ENCODE measurements at places on chromosomes 5 and 9. TPM values are rescaled to one million over a fixed set of nuclear protein-coding genes. Genes with fewer than 3 reads are reported as not detected.
A peak's percentile ranks its signal among the peaks of the same experiment; 100 is the strongest.

DNA sequence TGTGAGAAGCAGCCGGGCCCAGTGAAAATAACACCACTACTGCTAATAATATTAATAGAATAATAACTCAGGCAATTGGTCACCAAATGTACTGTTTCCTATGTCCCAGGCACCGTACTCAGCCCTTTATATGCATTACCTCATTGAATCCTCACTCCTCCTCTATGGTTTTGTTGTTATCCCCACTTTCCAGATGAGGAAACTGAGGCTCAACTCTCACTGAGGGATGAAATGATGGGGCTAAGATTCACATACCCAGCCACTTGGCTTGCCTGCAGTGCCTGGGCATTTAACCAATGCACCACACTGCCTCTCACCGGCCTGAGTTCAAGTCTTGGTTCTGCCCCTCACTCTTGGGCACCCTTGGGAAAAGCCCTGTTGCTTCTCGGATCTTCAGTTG, 34.1 kb downstream of the WHRN start:
- DNase-seq: no peak

GRCh38 chr9:134922066-134922931, 4.6 kb upstream of the FCN1 start:
- DNase-seq: no peak

- no peak for DNase-seq
These were observed 53.8 kb downstream of the PDZD2 start for GRCh38 chr5:31692561-31693221.

DNA sequence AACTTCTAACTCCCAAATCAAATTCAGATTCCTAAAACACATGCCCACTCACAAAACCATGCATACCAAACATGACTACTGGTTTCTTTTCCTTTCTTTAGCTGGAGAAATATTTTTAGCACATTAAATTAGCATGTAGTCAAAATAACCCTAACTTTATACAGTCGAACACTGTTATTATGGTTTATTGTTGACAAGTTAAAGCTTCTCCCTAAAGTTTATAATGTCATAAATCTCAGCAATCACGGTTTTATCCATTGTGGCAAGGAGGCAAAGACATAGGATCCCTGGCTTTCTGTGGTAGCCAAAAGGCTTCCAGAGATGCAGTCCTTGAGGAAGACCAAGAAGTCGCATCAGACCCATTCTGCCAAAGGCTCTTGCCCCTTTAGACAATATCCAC, 27.5 kb downstream of the ARL15 start:
- DNase-seq: no peak

DNA sequence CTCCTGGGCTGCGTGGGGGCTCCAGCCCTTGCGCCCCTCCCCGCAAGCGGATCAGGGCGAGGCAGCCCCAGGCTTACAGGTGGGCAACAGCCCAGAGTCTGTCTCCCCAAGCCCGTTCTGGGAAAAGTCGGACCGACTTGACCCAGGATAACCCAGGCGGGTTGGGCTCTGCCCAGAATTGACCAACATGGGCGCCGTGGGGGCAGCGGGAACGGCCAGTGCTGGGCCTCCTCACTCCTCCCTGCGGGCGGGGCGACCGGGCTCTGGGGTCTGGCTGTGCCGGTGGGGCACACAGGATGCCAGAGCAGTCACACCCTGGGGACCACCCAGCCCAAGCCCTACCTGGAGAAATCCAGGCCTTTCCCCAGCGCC, 15.3 kb upstream of the SYNPO start:
- no peak for DNase-seq

GRCh38 chr5:88251048-88251711, 17.5 kb downstream of the TMEM161B start:
- no peak for DNase-seq

GRCh38 chr9:118426772-118427171, 722.6 kb downstream of the TLR4 start:
- no peak for DNase-seq

DNA sequence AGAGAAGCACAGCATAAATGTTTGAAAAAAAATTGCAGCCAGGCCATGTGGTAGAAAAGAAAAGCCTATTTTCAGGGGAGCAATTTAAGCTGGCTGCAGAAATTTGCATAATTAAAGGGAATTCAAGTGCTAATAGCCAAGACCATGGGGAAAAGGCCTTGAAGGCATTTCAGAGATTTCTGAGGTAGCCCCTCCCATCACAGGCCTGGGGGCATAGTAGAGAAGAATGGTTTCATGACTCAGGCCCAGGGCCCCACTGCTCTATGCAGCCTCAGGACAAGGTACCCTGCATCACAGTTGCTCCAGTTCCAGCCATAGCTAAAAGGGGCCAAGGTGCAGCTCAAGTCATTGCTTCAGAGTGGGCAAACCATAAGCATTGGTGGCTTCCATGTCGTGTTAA, 1416.0 kb downstream of the EFNA5 start:
- DNase-seq: no peak

DNA sequence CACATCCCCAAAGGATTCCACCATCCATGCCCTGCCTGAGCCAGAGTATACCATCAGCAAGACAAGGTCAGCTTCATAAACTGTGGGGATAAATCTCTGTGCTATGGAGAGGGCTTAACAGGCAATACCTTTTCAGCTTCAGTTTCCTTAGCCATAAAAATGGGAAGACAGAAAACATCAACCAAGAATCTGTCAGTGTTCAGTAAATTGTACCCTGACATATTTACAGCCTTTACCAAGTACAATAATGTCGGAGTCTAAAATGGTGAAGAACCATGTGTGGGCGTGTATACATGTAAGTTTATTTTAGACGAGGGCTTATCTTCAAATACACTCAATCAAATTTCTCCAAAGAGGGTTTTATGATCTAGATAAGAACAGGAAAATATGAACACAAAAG, 94.7 kb downstream of the ELAVL2 start:
- peak; percentile 28 for DNase-seq

DNA sequence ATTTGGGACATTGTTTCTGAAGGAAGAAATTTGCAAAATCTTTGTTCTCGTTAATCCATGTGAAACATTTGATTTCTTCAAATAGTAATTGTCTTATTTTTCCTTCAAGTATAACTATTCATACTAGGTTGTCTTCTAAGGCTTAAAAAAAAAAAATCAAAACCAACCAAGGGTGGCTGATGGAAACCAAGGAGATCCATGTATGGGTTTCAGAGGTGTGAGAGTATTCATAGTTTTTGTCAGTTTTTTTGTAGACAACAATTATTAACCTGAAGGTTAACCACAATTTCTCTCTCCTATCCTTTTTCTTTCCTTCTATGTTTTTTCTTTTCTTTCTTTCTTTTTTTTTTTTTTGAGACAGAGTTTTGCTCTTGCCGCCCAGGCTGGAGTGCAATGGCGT, 35.4 kb downstream of the KDM4C start:
- DNase-seq: no peak

DNA sequence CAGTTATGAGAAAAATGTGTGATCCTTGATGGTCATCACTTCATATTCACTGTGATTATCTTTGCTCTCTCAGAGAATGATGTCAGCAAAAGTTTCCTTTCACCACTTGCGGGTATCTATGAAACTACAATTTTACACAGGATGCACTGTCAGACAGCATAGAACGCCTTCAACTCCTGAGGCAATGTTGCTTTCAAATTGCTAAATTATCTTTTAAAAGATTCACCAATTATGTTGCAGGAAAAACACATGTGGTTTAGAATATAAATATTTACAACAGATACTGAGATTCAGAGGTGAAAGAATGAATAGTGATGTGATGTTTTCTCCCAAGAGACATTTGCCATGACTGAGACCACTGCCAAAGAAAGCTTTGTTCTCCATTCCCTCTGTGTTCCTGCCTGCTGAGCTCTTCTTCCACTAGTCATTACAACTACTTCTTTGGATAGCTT, 879.8 kb upstream of the DMAC1 start:
- DNase-seq: no peak

DNA sequence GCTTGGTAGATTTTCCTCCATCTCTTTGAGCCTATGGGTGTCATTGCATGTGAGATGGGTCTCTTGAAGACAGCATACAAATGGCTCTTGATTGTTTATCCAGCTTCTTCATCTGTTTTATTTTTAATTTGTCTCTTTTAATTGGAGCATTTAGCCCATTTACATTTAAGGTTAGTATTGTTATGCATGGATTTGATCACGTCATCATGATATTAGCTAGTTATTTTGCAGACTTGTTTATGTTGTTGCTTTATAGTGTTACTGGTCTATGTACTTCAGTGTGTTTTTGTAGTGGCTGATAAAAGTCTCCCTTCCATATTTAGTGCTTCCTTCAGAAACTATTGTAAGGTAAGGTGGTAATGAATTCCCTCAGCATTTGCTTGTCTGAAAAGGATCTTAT, 78.6 kb upstream of the RGMB start:
- no peak for DNase-seq

DNA sequence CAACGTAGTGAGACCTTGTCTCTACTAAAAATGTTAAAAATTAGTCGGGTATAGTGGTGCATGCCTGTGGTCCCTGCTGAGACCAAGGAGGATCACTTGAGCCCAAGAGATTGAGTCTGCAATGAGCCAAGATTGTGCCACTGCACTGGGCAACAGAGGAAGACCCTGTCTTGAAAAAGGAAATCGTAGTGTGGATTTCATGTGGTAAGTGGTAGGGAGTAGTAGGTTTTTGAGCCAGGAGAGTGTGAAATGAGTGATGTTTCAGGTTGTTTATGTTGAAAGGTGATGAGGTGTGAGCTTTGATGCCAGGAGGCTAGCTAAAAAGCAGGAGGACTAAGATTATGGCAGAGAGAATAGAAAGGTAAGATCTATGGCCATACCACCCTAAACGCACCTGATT, 5.9 kb downstream of the MATR3 start:
- DNase-seq: no peak

DNA sequence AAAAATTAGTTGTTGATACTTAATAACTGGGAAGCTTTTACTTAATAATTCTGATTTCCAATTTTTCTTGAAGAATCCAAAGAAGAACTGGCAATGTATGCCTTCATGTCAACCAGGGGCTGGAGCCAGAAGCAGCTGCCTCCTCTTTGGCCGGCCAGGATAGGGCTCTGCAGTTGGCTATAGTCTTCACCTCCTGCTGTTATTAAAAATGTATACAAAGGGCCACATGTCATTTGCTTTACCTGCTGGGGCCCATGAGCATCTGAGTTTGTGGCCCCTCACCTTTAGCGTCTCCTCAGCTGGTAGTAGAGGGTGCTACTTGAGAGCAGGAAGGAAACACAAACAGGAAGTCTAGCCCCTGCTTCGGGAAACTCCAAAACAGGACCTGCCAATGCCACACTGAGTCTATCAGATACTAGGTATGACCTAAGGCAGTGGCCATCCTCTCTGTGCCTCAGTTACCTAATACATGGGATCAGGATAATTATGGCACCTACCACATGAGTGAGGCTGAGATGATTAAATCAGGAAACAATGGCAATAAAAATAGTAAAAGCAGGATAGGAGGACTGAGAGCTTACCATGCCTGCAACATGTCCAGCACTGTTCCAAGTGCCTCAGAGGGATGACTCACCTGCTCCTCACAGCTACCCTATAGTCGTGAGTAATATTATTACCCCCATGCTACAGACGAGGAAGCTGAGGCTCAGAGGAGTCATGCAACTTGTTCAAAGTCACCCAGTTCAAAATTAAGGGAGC, 21.3 kb downstream of the CCDC69 start:
- DNase-seq: no peak

DNA sequence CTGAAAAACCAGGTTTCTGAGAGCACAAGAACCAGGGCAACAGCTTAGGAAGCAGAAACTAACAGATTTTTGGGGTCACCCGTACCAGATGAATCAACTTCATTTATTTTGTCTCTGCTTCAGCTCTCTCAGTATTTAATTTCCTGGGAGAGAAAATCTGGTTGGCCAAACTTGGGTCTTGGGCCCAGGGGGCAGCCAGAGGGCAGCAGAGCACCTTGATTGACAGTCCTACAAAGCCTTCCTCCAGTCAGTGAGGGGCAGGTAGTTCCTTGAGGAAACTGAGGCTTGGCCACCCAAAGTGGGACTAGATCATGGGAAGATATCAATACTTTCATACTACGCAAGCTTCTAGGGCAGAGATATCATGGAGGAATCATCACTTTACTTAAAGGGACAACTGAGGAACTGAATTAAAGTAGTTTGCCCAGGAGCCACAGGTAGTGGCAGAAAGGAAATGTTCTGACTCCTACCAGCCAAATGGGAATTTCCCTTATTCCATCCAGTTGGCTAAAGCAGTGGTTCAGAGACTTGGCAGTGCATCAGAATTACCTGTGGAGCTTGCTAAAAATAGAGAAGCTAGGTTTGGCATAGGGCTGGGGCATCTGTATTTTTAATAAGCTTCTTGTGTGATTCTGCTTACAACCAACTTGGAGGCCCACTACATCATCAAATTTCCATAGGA, 21.5 kb upstream of the ARHGAP26 start:
- no peak for DNase-seq

- no peak for DNase-seq
These were observed 639 bp downstream of the EHMT1 start for GRCh38 chr9:137619240-137620047.

- no peak for DNase-seq
These were observed 22.4 kb downstream of the TNFAIP8 start for GRCh38 chr5:119378075-119378700.

GRCh38 chr5:160390787-160391696, 8.8 kb downstream of the FAM200C start:
- no peak for DNase-seq

DNA sequence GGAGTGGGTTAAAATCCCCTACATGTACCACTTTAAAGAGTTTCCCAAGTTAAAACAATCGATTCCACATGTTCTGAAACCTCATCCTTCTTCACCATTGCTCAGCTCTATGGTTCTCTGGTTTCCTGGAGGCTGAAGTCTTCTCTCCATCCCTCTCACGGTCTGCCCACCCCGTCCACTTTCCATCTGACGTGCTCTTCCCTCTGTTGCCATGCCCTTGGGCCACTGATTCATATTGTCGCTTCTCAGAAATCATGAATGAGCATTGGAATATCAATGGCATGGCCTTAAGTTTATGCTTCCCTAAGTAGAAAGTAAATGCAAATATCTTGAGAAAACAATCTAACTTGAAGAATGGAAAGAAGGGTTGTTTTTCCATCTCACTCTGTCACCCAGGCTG, 30.9 kb downstream of the GDNF start:
- no peak for DNase-seq

DNA sequence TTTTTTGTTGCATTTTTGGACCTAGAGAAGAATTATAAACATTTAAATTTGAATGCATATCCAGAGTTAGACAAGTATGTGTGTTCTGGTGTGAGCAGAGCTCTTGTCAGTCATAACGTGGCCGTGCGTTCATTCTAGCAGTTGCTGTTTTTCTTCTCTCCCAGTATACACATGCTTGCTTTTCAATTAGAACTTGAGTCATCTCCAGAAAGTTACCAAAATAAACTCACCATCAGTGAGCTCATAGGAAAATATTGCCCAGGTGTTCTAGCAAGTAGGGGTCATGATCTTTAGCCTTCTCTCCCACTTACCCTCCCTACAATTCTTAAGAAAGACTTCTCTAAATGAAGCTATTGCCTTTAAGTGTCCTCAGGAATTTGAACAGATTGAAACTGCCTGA, 247.5 kb upstream of the TUT7 start:
- DNase-seq: no peak

INSL6 gene
- 0.79 TPM for polyA plus RNA-seq

BTNL8 gene
- 0.37 TPM for polyA plus RNA-seq

SPZ1 gene
- not detected for polyA plus RNA-seq

Measured in left renal pelvis (tissue), 4 donors.